ENCODE measurements at places on chromosomes 7 and 10.

- DNase-seq: no peak
Measured at GRCh38 chr10:12262278-12262981, 66.4 kb downstream of the CDC123 start.

DNA sequence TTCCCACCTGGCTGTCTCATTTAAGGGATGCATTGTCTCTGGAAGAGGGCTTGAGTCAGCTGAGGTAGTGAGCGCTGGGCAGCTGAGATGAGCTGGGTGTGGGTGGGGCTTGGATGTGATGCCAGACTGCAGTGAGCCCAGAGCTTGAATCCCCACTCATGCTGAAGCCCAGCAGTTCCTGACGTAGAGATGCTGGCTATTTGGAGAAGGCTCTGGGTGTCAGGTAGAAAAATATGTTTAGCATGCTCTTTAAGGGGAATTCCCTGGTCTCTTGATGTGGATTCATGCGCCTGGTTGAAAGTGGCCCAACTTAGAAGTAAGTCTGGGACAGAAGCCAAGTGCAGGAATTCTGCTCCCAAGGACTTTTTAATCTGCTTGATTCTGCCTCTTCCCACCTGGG is 241.5 kb upstream of the IGFBP3 start:
- no peak for DNase-seq

DNA sequence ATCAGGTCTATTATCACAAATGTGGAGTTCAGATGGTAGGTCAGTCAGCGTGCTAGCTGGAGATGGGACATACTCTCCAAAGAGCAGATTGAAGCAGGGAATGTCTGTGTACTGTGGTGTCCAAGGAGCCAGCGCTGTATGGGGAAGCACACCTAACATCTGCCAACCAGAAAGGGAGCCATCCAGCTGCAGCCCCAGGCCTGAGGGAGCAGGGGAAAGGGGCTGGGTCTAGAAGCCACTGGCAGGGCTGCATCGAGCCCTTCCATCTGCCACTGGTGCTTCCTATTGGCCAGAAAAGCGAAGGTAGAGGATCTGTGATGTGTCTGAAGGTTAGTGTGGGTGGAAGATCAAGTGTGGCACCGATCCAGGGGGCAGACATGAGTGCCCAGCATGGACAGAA is 8.0 kb upstream of the RAMP3 start:
- no peak for DNase-seq

DNA sequence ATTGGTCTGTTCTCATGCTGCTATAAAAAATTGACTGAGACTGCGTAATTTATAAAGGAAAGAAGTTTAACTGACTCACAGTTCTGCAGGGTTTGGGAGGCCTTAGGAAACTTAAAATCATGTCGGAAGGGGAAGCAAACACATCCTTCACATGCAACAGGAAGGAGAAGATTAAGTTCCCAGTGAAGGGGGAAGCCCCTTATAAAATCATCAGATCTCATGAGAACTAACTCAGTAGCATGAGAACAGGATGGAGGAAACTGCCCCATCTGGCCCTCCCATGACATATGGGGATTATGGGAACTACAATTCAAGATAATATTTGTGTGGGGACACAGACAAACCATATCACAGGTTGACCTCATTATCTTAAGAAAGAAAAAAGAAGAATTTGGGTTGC is 134.5 kb downstream of the PPP1R3A start:
- no peak for DNase-seq

DNA sequence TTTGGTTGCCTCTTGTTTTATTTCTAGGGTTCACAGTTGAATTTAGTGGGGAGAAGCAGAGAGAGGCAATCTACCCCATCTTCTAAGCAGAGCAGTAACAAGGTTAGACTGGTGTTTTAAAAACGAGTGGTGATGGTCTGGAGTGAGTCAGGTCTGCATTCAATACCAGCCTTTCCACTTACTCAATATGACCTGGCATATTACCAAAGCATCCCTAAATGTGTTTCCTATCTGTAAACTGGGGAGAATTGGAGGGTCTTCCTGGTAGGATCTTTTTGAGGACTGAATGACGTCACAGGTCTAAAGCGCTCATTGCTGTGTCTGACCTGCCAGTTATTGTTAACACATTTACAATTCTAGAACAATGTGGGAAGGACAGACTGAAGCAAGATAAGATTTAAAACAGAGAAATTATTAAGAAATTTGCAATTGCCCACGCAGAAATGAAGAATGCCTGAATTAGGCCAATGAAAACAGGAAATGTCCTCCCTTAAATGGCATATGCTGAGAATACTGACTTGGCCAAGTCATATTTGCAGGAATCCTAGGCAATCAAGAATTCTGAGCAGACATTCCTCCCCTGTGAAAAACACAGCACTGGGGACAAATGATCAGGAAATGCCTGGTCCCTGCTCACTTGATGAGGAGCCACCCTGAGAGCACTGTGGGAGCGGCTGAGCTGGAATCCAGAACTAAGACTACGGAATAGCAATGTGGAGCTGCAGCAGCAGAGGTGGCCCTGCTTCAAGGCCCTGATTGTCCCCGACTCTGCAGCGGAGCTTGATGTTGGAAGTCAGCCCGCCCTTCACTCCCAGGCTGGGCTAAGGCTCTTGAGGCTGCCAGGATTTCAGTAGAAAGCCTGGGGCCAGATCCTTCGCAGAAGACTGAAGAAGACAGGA is 184.5 kb upstream of the CXCL12 start:
- no peak for DNase-seq

GRCh38 chr10:123459371-123460091 is 206.6 kb upstream of the GPR26 start:
- DNase-seq: no peak

GRCh38 chr10:126661841-126662515 is 8.5 kb downstream of the C10orf90 start:
- DNase-seq: no peak

DNA sequence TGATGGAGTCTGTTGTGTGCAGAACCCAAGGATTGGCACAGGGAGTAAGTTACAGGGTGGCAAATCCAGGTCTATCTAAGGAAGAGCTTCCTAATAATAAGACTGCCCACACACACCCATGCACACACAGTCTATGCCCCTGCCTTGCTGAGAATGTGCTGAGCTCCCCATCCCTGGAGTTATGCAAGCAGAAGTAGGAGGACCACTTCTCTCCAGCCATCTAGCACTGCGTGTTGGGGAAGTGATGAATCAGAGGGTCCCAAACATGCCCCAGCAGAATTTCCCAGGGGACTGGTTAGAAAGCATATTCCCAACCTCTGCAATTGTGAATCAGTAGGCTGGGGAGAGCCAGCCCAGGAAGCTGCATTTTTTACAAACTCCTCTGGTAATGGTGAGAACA is 117.2 kb downstream of the CDH23 start:
- DNase-seq: no peak

- no peak for DNase-seq
Measured at GRCh38 chr7:124618871-124619270, 146.7 kb downstream of the GPR37 start.

DNA sequence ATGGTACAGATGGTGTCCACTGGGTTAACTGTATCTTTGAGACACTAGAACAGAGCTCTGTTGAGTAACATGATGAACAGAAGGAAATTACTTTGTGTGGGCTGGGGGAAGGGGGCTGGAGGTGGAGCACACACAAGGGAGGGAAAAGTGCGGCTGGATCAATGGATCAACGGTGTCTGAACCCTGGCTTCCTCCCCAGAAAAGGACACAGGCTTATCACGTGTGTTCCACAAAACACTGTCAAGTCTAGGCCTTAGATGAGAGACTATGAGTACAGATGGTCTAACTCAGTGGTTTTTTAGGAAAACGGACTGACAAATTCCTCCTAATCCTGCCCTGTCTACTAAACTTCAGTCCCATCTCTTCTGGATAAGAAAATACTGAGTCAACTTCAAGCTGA is 27.8 kb downstream of the HSPB1 start:
- DNase-seq: no peak

DNA sequence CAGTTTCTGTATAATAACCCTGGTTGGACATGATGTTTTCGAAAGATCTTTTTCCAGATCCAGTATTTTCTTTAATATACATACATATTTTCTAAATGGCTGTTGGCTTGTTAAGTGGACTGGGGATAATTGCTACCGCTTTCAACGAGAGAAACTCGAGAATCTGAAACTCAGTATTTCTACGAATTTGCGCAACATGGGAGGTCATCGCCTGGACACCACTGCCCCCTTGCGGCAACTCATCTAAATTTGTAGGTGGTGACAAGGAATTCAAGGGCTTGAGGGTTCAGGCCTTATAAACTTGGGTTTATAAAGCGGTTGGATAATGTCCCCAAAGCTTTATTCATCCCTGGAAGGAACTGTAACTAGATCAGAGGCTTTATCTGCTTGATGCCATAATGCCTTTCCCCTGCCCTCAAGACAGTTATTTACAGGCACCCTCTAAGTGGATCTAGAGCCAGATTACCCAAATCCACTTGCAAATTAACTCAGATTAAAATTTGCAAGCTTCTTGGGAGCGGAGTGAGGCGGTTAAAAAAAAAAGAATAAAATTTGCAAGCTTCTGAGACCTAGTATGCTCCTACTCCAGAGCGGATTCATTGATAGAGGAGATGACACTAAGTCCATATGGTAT is 21.3 kb upstream of the KCNK18 start:
- DNase-seq: peak; percentile 74
